ENCODE measurements at places on chromosomes 2 and 18. TPM values are rescaled to one million over a fixed set of nuclear protein-coding genes. Genes with fewer than 3 reads are reported as not detected.

The DCAF17 gene
- 55.6 TPM for total RNA-seq

The UPP2 gene
- total RNA-seq: 0.55 TPM

The CPLX4 gene
- total RNA-seq: 0.20 TPM

DNA sequence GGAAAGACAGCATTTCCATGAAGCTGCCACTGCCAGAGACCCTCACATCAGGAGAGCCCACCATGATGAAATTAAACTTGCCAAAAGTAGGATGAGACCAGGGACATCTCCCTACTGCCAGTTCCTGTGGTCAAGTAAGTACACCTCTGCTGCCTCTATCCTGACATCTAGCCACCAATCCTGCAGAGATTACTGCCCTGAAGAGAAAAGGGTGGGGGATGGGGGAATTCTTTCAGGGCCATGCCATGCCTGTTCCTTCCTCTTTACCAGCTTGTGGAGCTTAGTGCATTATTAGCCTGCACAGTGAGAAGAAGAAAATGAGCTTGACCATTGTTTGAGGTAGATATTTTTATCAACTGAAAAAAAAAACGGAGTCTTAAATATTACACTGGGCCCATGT lies 397.2 kb upstream of the CDH2 start:
- H3K27me3 ChIP-seq: no peaks in the 10 kb centered on the region
- H3K36me3 ChIP-seq: no peaks in the 10 kb centered on the region
- no peak overlapping the region for H3K27ac ChIP-seq
- no peak overlapping the region for H3K4me3 ChIP-seq
- no peak for DNase-seq

- no peaks in the 10 kb centered on the region for H3K36me3 ChIP-seq
- no peak overlapping the region for H3K4me3 ChIP-seq
- peaks cover 4% of the 10 kb centered on the region for H3K4me1 ChIP-seq
- DNase-seq: no peak
These were observed 99.8 kb upstream of the COPS8 start for GRCh38 chr2:236985761-236986339.

Data from spinal cord (tissue), 10 donors.